WERI-Rb-1 (cell line): ENCODE measurements at places on chromosomes 12 and 14.

DNA sequence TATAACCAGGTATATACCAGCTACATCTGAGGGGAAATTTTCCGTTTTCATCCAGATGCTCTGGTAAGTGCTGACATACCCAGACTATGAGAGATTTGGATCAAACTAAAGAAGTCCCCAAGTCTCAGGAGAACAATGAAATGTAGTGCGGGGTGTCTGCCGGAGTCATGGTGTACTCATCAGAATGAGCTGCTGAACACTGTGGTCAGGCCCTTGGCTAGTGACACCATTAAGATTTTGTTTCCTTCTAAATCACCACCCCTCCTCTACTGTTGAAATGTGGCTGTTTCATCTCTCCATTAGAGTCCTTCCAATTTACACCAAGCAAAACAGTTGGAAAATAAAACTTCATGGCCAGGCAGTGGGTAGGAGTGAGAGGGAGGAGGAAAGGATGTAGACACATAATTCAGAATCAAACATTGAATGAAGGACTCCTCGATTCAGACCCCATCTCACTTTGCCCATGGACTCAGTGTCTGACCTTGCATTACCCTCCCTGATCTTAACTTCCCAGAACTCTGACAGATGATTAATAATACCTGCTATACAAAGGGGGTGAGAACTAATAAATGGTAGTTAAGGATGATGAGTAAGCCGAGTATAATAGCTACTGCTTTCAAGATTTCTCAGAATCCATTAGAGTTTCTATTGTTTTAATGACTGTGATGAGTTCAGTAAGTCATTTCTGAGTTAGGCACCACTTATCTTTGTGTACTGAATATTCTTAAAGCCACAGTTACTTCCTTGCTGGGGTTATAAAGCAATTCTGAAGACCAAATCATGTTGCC, 127.4 kb downstream of the CRADD start:
- no peak for DNase-seq

DNA sequence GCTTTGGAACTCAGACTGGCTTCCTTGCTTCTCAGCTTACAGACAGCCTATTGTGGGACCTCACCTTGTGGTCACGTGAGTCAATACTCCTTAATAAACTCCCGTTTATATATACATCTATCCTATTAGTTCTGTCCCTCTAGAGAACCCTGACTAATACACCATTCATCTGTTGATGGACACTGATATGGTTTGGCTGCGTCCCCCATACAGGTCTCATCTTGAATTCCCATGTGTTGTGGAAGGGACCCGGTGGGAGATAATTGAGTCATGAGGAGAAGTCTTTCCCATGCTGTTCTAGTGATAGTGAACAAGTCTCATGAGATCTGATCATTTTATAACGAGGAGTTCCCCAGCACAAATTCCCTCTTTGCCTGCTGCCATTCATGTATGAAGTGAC, 57.0 kb downstream of the OTOGL start:
- no peak for DNase-seq

- no peak for DNase-seq
These were observed 54.6 kb downstream of the ARF6 start for GRCh38 chr14:49947506-49947905.

GRCh38 chr14:52110441-52111086, 41.7 kb upstream of the NID2 start:
- DNase-seq = no peak

DNA sequence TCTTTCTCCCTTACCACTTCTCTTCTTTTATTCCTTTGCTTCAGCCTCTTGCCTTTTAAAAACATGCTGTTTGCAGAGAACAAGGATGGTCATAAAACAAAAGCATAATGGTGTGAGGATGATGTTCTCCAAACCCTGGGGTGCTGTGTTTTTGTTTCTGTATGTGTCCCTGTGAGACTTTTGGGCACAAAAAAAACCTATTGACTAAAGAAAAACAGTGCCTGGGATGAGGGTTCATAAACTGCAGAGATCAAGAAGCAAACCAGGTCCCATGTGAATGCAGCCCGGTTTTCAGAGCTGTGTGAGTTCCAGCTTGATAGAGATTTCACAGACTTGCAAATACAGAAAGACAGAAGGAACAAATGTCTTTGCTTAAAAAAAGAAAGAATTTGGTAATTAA, 148.6 kb upstream of the CPSF6 start:
- no peak for DNase-seq

GRCh38 chr14:21367582-21368144, 16.2 kb downstream of the SUPT16H start:
- no peak for DNase-seq

- no peak for DNase-seq
These were observed 3.7 kb upstream of the MSRB3 start for GRCh38 chr12:65274602-65275272.

DNA sequence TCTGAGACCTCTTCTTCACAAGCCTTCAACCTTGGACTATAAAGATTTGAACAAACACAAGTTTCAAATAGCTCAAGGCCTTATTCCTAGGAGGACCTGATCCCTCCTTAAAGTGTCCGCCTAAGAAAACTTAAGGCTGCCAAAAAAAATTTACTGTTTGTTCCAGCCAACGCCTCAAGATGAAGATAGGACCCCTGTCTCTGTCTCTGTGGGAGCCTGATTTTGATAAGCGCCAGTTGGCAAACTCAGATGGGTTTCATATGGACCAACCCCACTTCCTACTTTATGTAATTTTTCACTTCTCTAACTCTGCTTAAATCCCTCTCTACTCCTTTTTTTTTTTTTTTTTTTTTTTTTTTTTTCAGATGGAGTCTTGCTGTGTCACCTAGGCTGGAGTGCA, 11.0 kb downstream of the FKBP3 start:
- no peak for DNase-seq

GRCh38 chr12:14403293-14403692, 37.8 kb downstream of the ATF7IP start:
- DNase-seq = no peak

GRCh38 chr12:129372876-129373275, 519.6 kb downstream of the GLT1D1 start:
- DNase-seq = no peak

DNA sequence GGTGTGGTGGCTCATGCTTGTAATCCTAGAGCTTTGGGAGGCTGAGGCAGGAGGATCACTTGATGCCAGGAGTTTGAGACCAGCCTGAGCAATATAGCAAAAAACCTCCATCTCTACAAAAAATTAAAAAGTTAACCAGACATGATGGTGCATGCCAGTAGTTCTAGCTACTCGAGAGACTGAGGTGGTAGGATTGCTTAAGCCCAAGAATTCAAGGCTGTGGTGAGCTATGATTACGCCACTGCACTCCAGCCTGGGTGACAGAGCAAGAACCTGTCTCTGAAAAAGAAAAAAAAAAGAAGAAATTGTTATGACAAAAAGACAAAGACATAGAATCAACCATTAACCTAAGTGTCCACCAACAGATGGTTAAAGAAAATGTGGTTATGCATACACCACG, 2.1 kb upstream of the ATP23 start:
- no peak for DNase-seq

GRCh38 chr12:114360485-114360884, 45.5 kb downstream of the TBX5 start:
- DNase-seq = no peak

DNA sequence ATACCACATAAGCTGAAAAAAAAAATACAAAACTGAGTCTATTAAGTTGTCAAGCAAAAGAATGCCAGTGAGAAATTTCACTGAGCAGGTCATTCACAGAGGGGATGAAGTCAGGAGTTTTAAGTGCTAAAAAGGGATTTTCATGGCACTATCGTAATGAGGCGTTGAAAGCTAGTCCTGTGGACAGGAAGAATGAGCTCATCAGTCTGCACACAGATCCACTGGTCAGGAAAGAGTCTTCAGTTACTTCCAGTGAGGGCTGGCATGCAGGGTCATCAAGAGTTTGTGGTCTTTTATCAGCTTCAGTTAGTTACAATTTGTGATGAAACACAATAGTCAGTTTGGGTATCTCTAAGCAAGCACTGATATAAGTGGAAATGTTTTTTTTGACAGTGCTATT, 88.1 kb upstream of the WSCD2 start:
- no peak for DNase-seq

DNA sequence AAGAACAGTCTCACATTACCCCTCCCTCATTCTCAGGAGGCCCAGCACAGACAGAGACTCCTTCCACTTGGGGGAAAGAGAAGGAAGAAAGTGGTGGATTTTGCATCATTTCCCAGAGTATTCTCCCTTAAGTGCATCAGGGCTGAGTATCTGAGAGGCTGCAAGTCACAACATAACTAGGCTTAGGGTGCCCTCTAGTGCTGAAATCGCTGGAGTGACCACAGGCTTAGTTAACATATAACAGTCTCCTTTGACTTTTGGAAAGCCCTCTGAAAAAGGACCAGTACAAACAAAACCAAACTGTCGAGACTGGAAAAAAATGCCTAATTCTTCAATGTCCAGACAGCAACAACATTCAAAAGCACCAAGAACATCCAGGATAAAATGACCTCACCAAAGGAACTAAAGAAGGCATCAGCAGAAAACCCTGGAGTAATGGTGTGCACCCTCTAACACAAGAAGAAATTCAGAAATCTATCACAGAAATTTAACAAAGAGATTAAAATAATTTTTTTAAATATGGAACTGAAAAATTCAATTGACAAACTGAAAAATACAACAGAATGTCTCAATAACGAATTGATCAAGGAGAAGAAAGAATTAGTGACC, 412.3 kb downstream of the RPS29 start:
- DNase-seq = peak; percentile 81

DNA sequence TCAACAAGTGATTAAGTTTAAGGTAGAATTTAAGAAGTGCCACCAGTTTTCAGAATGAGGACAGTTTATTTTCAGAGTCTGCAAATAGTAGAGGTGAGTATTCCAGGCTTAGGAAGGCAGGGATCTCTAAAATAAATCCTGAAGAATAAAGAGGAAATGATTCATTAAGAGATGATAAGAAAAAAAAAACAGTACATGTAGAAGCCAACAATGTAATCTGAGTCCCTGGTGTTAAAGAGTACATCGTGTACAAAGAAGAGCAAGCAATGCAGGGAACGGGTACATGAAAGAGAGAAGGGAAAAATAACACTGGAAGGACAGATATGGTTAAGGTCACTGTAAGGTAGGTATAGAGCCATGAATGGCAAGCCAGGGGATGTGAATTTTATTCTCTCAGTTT, 95.2 kb upstream of the FOXG1 start:
- no peak for DNase-seq

GRCh38 chr12:32788405-32788804, 32.7 kb upstream of the YARS2 start:
- DNase-seq = no peak
